DMS79 (cell line): ENCODE measurements at places on chromosomes 6 and 20.
A peak's percentile ranks its signal among the peaks of the same experiment; 100 is the strongest.

GRCh38 chr6:153621070-153621469 is 418.0 kb upstream of the OPRM1 start:
- DNase-seq, result no peak

DNA sequence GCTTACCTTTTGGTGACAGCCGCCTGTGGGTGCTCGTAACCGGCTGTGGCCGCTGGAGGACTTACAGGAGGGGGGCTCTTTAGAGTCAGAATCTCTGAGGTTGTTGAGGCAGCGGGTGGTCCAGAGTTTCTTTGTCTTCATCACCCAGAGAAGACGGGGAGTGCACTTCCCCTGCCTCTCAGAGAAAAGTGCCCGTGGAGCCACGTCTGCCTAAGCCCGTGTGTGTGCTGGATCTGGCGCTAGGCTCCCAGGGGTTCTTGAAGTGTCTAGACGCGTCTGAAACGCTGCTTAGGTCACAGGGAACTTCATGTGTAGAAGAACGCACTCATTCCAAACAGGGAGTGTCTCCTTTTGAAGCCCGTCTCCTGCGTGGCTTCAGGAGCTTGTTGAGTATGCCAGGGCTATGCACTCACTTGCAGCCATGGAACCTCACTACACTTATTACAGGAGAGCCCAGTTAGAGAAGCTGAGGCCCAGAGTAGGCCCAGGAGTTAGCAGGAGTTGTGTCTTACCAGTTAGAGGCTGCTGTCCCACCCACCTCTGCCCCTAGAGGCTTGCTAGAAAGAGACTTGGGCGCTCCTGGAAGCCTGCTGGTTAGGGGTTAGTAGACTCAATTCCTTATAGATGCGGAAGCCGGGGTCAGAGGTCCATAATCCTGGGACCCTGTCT is 1.3 kb downstream of the LSM14B start:
- peak; percentile 44 for DNase-seq

DNA sequence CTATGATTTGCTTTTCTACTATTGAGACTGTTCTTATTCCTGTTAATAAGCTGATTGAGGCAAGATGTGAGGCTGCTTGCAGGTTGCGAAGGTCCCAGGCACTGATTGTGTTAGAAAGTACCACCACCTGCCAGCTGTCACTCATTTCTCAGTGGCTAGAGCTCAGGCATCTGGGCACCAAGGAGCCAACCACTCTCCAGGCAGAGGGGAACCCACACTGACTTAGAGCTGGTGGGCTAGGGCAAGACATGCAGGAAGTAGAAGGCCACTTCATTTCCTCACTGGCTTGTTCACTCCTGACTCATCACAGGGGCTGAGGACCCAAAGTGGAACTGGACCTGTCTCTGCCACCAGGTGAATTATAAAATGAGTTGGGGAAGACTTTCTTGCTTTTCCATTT is 7.8 kb upstream of the DLL1 start:
- DNase-seq, result no peak

GRCh38 chr6:104118274-104118673 is 741.4 kb downstream of the HACE1 start:
- no peak for DNase-seq

DNA sequence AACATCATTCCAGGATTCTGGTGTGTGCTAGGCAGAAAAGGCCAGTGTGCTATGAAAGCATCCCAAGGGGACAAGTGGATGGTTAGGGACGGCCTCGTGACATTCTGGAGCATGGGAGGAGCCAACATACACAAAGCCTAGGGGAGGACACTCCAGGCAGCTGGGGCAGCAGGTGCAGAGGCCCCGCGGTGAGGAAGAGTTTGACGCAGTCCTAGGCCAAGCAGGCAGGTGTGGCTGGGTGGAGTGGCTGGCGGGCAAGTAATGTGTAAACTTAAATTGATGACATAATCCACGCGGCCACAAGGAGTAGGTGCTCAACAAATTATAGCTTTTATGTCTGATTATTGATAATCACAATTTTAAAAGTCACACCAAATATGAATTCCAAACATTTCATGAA is 93.6 kb downstream of the TMEM242 start:
- DNase-seq, result peak; percentile 95

DNA sequence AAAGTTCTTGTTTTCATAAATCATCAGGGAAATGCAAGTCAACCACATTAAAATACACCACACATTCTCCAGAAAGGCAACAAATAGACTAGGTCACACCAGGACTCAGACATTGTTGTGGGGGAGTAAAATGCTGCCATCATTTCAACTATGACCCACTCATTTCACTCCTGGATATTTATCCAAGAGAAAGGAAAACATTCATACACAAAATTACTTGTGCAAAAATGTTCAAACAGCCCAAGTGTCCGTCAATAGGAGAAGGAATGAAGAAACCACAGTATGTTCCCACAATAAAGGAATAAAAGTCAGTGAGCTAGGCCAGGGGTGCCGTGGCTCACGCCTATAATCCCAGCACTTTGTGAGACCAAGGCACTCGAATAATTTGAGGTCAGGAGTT is 81.5 kb upstream of the QKI start:
- DNase-seq, result no peak

- DNase-seq, result no peak
Measured at GRCh38 chr6:82957171-82957867, 108.3 kb downstream of the UBE3D start.

DNA sequence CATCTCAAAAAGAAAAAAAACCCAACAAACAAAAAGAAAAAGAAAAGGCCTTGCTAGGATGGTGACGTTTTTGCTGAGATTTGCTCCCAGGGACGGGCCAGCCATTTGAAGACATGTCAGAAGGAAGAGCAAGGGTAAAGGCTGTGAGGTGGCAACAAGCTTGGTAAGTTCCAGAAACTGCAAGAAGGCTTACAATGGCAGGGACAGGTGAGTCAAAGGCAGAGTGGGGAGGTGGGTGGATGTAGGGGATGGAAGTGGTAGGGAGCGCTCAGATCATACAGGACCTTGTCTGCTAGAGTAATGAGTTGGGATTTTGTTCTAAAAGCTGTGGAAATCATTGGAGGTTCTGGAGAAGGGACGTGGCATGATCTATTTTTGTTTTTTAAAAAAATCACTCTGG is 4.3 kb downstream of the KIF3B start:
- no peak for DNase-seq

GRCh38 chr6:5081182-5081581 is 4.0 kb upstream of the PPP1R3G start:
- no peak for DNase-seq

- no peak for DNase-seq
Measured at GRCh38 chr6:21414065-21414464, 179.5 kb upstream of the SOX4 start.

GRCh38 chr6:126170978-126171382 is 168.9 kb upstream of the CENPW start:
- no peak for DNase-seq
